ENCODE measurements at places on chromosomes 11 and 22. TPM values are rescaled to one million over a fixed set of nuclear protein-coding genes. Genes with fewer than 3 reads are reported as not detected.

- no peak for DNase-seq
These were observed 39.4 kb downstream of the CYP2R1 start for GRCh38 chr11:14852571-14853177.

DNA sequence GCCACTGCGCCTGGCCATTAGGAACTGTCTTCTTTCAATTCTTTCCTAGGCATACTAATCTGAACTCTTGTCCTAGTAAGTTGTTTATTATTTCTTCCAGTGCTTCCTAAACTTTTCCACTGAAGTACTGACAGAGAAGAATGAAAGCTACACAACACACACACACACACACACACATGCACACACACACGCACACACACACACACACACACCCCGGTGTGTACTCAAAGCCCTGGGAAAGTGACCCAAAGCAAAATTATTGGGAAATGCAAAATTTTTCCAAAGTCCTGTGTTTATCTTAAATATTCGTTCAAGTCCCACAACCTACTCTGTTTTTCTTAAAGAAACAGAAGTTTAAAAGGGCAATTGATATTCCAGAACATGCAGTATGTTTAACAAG, 19.4 kb upstream of the SIK2 start:
- no peak for DNase-seq

- DNase-seq = no peak
These were observed 52.2 kb downstream of the C11orf58 start for GRCh38 chr11:16790486-16791190.

GRCh38 chr11:63709336-63709884, 28.1 kb downstream of the RTN3 start:
- no peak for DNase-seq

DNA sequence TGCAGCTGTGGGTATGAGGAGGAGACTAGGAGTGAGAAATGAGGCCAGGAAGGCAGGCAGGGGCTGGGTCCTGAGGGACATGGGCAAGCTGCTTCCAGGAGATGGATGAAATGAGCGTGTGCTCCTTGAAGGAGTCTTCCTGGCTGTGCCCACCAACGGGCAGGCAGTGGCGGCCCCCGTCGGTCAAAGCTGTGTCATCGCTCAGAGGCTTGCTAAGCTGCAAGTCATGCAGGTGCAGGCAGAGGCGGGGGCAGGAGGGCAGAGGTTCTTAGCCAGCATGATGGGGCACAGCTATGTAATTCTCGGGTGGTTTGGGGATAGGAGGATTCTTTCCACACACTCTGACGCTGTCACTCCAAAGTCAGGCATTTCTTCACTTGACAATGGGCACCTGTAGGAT, 12.5 kb upstream of the PEX26 start:
- DNase-seq = no peak

- no peak for DNase-seq
These were observed 513.6 kb downstream of the METTL15 start for GRCh38 chr11:28621753-28622152.

DNA sequence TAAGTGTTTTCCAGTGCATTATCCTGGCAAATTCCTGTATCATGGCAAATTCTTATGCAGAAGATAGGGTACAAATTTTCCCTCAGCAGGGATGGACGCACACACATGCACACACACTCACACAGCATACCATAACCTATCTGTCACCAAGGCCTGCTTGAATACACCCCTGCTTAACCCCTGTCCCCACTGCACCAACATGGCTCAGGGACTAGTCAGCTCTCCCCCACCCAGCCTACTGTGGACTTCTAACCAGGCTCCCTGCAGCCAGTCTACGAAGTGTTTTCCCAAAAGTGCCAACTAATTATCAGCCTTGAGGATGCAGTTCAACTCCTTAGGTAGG, 63.1 kb downstream of the RAB30 start:
- no peak for DNase-seq

DNA sequence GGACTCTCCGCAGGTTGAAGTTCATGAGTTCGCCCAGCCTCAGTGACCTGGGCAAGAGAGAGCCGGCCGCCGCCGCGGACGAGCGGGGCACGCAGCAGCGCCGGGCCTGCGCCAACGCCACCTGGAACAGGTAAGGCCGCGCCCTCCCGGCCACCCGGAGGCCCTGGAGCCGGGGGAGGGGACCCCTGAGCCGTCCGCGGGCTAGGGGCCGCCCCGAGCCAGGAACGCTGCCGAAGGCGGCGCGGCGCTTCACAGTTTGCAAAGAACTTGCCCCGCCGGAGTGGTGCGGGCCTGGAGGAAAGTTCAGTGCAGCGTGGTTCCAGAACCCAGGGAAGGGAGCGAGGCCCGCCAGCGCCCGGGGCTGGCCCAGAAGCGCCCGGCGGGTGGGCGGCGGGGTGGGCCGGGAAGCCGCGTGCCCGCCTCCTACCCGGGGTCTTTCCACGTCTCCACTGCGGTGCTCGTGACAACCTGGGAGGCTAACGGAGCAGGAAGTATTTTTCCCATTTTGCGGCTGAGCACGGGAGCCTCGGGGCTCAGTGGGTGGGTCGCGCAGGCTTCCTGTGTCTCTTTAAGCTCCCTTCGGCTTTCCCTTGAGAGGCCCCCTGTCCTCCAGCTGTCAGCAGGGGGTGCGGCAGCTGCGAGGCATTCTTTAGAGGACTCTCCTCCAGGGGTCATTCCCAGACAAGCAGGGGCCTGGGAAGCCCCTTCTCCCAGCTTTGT, 635 bp downstream of the PRR5 start:
- peak; percentile 6 for DNase-seq

GRCh38 chr11:65529475-65530156, 4.7 kb downstream of the SCYL1 start:
- no peak for DNase-seq

GRCh38 chr22:48071828-48072227, 1309.4 kb downstream of the TBC1D22A start:
- DNase-seq = no peak

- no peak for DNase-seq
These were observed 389.0 kb downstream of the TBC1D22A start for GRCh38 chr22:47151490-47151889.

DNA sequence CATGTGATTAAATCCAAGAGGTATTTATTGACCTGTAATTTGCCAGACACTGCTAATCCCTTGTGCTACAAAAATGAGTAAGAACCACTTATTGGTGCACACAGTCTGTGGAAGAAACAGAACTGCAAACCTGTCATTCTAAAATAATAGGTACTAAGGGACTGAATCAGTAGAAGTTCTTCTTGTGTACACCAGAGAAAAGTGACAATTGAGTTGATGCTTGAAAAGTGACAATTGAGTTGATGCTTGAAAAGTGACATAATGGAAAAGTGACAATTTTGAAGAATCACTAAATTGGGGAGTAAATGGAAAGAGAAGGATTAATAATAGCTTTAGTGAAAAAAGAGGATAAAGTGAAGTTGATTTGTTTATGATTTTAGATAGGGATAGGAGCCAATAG, 56.4 kb downstream of the DKK3 start:
- DNase-seq = no peak

GRCh38 chr22:29987137-29987536, 93.1 kb upstream of the HORMAD2 start:
- no peak for DNase-seq

- no peak for DNase-seq
These were observed at the start of gene CNTN5 for GRCh38 chr11:99020352-99021225. Gene CNTN5, plus strand, starts transcription at chr11:99020949.

- peak; percentile 30 for DNase-seq
These were observed 43.0 kb upstream of the USP47 start for GRCh38 chr11:11798586-11799438.

- DNase-seq = no peak
These were observed 46.6 kb upstream of the WNT7B start for GRCh38 chr22:46023558-46023981.

- DNase-seq = no peak
These were observed 32.2 kb downstream of the C11orf91 start for GRCh38 chr11:33668468-33668825.

DNA sequence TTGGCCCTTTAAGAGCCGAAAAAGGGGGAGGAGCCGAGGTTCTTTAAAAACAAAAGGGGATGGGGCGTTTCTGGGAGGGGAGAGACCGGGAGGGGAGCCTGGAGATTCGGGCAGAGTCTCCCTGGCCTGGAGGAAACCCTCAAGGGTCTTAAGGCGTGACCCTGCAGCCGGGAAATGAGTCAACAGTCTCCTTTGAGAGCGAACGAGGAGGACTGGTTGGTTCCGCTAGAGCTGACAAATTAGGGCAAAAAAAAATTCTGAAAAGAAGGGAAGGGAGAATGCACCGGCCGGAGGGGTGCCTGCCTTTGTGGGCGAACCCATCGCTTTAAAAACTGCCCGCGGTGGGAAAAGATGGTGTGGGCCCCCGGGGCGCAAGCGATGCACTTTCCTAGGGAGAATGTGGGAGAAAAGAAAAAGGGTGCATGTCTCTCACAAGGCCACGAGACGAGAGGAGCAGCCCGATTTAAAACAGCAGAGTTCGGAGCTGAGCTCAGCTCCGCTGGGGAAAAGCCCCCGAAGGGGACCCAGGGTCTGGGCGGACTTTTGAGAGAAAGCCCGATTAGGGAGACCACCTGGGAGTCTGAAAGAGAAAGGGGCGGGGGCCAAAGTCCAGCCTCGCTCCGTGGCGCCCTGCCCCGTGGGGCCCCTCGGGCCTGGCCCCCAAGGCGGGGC, 874 bp downstream of the ZFTA start:
- DNase-seq = peak; percentile 49

DNA sequence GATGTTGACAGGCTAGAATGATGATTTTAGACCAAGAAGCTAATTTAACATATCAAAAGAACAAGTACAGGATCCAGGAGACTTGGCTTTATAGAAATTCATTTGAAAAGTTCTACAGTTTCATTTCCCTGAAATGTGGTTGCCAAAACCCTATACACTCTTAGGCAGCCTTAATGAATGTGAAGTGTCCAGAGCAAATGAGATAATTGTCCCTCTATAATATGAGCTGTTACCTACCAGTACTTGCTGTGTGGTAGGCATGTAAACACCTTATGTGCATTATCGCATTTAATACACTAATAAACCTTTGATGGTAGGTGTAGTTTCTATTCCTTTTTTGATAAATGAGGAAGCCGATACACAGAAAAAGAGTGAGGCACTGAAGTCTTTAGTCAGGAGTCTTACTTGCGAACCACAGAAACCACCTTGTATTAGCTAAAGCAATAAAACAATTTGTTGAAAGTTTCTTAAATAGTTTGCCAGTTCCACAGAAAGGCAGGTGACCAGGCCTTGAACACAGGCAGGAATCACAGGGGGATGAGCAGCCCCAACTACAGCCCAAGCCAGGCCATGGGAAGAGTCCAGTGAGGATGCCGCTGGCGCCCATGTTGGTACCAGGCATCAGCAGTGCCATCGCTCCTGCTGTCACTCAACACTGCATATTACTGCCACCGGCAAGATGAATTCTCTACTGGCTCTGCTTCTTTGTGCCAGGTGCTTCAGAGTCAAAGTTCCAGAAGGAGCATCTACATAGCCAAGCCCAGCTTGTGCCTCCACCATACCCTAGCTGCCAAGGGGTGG, 81.7 kb downstream of the SWAP70 start:
- no peak for DNase-seq

DNA sequence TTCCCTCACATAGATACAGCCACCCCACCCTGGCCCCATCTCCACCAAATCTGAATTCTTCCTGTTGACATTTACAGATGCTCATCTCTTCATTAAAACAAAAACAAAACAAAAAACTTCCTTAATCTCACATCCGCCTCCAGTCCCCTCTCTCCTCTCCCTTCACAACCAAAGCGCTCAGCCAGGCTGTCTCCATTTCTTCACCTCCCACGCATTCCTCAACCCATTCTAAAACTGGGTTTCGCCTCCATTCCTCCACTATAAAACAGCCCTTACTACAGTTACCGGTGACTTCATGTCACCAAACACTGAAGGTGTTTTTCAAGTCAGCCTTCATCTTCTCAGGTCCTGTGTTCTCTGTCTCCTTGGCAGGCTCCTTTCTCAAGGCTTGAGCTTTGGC, 9.6 kb downstream of the BACE1-AS start:
- DNase-seq = no peak

- no peak for DNase-seq
These were observed 30.2 kb downstream of the SLC5A1 start for GRCh38 chr22:32073262-32073661.

DNA sequence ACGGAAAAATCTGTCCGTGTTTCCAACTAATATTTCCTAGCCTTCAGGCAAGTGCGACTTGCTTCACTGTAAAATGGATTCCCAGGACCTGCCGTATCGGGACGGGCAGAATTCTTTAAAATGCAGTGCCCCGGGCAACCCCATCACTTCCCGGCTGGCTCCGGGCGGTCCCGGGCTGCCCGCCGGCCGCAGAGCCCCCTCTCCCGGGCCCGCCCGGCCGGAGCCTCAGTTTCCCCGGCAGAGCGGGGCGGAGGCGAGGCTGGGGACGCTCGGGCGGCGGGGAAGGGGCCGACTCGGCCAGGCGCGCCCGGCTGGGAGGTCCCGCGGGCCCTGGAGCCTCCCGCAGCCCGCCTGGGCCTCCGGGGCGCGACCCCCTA, 84.2 kb upstream of the WNT7B start:
- DNase-seq = no peak

GRCh38 chr11:48043111-48043990, 63.0 kb downstream of the PTPRJ start:
- DNase-seq = no peak

GRCh38 chr11:57179681-57180080, 2.1 kb upstream of the LRRC55 start:
- DNase-seq = no peak

DNA sequence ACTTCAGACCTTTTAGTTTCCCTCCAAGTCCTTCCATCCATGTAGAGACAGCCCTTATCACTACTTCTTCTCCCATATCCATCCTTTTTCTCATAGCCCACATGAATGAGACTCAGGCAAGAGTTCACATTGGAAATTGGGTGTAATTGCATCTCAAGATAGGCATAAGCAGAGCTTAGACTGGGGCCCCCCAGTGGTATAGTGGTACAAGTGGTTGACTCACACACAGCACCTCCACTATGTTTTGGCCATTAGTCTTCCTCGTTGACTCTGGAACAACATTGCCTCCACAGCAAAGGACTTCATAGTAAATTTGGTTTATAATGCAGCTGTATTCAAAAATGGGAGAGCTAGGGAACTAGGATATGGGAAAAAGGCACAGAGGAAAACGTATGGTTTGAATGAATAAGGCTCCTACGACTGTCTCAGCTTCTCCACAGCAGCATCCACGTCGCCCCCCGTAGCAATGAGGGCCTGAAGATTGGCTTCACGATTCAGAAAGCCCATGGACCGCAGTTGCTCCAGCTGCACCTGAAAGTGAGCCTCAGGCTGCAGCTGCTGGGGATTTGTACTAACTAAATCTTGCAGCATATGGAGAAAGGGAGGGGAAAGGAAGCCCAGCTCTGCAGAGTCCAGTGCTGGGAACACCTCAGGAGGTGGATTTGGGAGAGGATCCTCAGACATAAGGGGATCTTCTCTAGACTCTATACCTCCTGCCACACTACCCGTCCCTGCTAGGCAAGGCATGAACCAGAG, 2.4 kb downstream of the UBQLN3 start:
- DNase-seq = no peak

LARGE1 gene
- 0.10 TPM for total RNA-seq

C11orf87 gene
- not detected for total RNA-seq

NELL1 gene
- not detected for total RNA-seq

BIRC2 gene
- total RNA-seq = 33.3 TPM

GLYATL2 gene
- total RNA-seq = not detected

TMEM86A gene
- total RNA-seq = 0.52 TPM

PHLDA2 gene
- 28.0 TPM for total RNA-seq

BLID gene
- total RNA-seq = not detected

CSF2RB gene
- total RNA-seq = 11.7 TPM

ART1 gene
- not detected for total RNA-seq

MS4A4A gene
- not detected for total RNA-seq

ARVCF gene
- total RNA-seq = 3.1 TPM

OR51B5 gene
- total RNA-seq = not detected

ACO2 gene
- 101 TPM for total RNA-seq

MN1 gene
- total RNA-seq = 0.07 TPM

LRRC74B gene
- total RNA-seq = not detected

BBOX1 gene
- total RNA-seq = not detected

CFAP300 gene
- not detected for total RNA-seq

PIK3IP1 gene
- total RNA-seq = 12.3 TPM

MMP7 gene
- not detected for total RNA-seq
